HT1080 (cell line): ENCODE measurements at places on chromosomes 4 and X. TPM values are rescaled to one million over a fixed set of nuclear protein-coding genes. Genes with fewer than 3 reads are reported as not detected.

- no peak for DNase-seq
Observed at GRCh38 chr4:55729351-55730279, 90.0 kb upstream of the EXOC1L start.

GRCh38 chr4:79906303-79906702, 166.7 kb downstream of the ANTXR2 start:
- DNase-seq: no peak

- DNase-seq: no peak
Observed at GRCh38 chr4:83109480-83110222, 4.9 kb downstream of the PLAC8 start.

TSC22D3 gene
- total RNA-seq: 5.4 and 8.8 TPM in 2 replicates

- DNase-seq: no peak
Observed at GRCh38 chr4:148373093-148373492, 69.1 kb downstream of the NR3C2 start.

CYLC1 gene
- total RNA-seq: not detected in 2 replicates

DNA sequence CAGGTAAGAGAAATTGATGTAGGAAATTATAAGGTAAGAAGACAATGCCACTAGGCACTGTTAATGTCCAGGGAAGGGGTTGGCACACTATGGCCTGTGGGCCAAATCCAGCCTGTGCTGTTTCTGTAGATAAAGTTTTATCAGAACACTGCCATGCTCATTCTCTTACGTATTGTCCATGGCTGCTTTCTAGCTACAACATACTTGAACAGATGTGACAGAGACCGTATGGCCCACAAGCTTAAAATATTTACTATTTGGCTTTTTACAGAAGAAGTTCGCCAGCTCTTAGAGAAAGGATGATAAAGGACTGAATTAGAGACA, 168.0 kb downstream of the CDS1 start:
- no peak for DNase-seq

DNA sequence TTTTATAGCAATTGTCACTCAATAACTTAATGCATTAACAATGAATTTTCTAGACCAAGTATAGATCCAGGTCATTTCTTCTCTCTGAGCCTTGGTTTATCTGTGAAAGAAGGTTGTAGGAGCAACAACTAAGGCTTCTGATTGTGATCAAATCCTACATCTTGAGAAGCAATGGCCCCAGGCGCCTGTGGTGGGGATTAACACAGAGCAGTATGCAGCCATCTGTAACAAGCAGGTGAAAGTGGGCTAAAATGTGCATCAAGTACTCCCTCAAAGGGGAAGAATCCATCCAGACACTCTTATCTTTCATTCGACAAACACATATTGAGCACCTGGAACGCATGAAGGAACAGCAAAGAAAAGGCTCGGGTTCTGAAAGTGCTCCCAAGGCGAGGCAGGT, 19.1 kb upstream of the SETD7 start:
- DNase-seq: no peak

DNA sequence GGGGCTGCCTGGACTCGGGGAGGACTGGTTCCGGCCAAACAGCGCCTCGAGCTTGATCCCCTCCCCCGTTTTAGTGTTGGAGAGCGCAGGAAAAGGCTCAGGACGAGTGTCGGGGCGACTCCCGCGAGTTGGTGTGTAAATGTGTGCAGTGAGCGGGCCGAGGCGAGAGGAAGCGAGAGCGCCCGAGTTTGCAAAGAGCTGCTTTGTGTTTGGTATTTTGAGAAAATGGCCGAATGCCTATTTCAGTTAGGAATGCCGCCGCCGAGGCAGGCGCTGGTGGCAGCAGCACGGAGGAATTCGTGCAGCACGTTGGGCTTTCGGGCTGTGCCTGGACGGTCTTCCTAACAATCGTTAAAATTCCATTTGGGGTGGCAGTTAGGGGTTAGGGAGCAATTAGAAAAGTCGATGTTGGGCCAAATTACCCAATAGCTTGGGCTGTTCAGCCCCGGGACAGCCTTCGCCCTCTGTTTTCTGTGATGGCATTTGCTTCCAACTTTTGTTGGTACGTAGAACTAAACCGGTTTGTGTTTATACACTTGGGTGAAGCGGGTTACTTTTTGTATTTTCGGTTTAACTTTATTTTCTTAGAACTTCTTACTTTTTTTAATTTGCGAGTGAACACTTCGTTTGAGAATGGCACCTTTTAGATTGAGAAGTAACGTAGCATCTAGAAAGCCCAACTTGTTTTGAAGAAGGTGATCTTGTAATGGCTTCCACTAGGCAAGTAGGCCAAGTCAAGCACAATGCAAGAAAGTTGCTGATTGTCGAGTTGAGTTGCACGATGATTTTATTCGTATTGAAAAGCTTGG, 1.6 kb downstream of the REST start:
- peak; percentile 42 for DNase-seq

FTSJ1 gene
- total RNA-seq: 114 and 123 TPM in 2 replicates

- DNase-seq: no peak
Observed at GRCh38 chrX:47176101-47176740, 17.4 kb upstream of the UBA1 start.

FNIP2 gene
- 8.5 and 10.3 TPM in 2 replicates for total RNA-seq

DNA sequence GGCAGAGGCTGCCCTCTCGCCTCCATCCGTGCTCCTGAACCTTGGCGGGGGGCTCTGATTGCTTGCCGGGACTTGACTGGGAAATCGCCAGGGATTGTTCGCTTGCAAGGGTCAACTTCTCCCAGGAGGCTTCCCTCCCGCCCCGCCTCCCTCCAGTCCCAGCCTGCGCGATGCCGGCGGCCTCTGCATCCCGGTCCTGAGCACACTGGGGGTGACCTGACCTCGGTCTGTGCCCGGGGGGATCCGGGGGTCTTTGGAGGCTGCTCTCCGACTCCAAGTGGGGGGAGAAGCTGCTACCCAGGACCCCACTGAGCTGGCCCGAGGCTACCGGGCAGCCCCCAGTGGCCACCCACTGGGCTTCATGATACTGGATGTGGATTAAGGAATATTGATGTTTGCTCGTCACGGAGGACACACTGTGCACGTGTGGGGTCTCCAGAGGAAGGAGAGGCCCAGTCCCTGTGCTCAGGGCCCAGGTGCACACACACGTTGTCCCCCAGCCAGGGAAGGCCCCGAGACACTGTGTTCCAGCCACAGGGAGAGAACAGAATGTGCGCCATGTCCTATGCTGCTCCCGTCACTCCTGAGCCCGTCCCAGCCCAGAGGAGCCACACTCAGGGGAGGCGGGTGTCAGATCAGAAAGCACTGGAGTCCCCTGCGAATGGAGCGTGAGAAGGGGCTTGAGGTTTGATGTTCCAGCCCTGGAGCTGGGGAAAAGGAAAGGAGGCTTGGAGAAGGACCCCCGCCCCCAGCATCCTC, 55.9 kb upstream of the NKX1-1 start:
- DNase-seq: no peak

DNA sequence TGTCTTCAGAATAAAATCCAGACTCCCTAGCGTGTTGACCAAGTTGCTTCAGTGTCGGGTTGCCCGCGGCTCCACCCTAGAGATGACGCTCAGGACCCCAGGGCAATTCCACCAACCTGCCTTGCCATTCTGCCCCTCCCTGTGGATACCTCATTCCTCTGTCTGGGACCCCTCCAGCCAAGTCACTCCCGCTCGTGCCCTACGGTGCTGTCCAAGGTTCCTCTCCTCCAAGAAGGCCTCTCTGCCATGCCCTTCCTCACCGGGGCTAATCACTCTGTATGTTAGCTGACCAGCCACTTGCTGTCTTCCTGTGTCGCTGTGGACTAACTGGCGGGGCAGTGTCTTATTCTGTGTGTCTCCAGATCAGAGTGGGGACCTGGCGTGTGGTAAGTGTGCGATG, 46.6 kb downstream of the TENM3 start:
- no peak for DNase-seq

DNA sequence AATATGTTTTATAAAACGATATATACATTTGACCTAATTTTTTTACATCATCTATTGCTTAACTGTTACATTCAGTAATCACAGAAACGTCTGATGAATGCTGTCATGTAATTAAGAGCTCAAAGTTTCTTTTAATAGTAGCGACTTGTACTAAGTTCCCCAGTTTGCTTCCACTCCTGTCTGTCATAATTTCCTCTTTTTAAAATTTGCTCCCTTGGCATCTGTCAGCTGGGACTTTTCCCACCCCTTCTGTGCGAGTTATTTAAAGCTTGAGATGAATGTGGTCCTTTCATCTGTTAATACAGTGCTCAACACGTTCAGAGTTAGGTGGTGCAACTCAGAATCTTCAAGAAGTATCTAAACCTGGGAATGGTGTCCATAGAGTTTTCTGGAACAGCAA, 1.2 kb downstream of the RAP1GDS1 start:
- no peak for DNase-seq

- DNase-seq: no peak
Observed at GRCh38 chr4:57098941-57099340, 11.2 kb downstream of the IGFBP7 start.

DNA sequence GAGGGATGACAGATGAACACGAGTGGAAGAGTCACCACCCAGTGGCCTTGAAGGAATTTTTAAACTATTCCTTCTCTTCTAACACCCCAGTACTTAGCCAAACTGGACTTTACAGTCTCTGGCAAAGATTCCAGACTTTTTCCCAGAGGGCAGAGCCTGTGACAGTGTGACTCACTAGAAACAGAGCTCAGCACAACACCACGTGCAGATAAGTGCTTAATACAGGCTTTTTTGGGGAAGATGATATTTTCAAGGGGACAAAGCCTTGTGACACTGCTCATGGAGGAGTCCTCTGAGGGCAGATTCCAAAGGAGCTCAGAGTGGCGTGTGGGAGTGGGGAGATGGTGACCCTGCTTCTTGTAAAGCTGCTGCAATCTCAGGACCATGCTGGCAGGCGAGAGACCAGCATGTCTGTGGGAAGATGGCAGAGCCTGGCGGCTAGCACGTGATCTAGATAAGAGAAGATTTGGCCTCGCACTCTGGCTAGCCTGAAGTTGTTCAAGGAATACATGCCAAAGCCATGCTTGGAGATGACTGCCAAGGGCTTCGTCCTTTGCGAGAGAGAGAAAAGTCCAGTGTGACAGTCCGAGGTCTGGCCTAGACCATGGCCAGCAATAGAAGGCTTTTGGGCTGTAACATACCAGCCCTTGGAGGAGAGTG, 2.4 kb downstream of the RAB33A start:
- DNase-seq: peak; percentile 25

HPF1 gene
- total RNA-seq: 30.9 and 31.7 TPM in 2 replicates

GRCh38 chr4:52157641-52158316, 106.7 kb downstream of the SPATA18 start:
- DNase-seq: peak; percentile 36

MTCP1 gene
- 2.9 and 10.0 TPM in 2 replicates for total RNA-seq

- DNase-seq: no peak
Observed at GRCh38 chr4:4992833-4993232, 26.4 kb downstream of the CYTL1 start.

FAM9C gene
- not detected in 2 replicates for total RNA-seq

GRCh38 chr4:42390622-42391354, 6.5 kb upstream of the SHISA3 start:
- DNase-seq: no peak

DNA sequence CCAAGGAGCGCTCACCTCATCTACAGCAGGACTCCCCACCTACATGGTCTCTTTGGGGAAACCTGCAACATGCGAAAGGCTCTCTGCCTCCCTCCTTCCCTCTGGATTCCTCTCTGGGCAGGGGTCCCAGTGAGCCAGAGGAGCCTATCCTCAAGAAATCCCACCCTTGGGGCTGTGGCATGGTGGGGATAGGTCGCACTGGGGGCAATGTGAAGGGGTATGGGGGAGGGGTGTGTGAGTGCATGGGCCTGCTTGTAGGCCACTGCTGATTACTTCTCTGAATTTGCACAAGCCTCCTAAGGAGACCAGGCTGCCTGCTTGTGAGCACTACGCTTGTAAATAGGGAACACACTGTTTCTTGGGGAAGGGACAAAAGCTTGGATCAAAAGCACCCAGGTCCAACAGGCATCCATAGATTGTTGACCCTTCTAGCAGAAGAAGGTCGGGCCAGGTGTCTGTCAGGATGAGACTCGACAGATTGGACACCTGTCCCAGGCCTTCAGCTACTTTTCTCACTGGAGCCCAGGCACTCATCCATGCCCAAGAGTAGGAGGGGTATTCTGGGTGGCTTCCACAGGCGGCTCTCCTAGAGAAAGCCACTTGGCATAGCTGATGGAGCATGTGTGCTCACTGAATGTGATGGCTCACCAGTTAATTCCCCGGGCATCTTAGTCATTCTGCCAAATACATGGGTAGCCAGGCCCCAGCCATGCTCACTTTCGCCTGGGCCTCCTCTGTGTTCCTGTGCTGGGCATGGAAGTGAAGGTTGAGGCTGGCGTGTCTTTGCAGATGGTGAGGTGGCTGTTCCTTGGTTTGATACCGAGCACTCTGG, 75.0 kb downstream of the NBDY start:
- no peak for DNase-seq

- DNase-seq: peak; percentile 15
Observed at GRCh38 chr4:133464311-133464710, 315.2 kb downstream of the PCDH10 start.

DNA sequence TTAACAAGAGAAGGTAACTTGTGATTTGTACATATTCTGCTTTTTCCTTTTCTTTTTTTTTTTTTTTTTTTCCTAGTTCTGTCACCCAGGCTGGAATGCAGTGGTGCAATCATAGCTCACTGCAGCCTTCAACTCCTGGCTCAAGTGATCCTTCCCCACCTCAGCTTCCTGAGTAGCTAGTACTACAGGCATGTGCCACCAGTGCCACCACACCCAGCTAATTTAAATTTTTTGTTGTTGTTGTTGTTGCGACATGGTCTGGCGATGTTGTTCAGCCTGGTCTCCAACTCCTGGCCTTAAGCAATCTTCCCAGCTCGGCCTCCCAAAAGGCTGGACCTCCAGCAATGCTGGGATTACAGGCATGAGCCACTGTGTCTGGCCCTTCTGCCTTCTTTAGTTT, 1.5 kb upstream of the TACR3 start:
- no peak for DNase-seq

PF4V1 gene
- not detected in 2 replicates for total RNA-seq

MAGEA1 gene
- total RNA-seq: 14.1 and 15.2 TPM in 2 replicates

DNA sequence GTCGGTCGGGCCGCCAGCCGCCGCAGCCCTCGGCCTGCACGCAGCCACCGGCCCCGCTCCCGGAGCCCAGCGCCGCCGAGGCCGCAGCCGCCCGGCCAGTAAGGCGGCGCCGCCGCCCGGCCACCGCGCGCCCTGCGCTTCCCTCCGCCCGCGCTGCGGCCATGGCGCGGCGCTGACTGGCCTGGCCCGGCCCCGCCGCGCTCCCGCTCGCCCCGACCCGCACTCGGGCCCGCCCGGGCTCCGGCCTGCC, 213 bp downstream of the NFKB1 start:
- no peak for DNase-seq

DNA sequence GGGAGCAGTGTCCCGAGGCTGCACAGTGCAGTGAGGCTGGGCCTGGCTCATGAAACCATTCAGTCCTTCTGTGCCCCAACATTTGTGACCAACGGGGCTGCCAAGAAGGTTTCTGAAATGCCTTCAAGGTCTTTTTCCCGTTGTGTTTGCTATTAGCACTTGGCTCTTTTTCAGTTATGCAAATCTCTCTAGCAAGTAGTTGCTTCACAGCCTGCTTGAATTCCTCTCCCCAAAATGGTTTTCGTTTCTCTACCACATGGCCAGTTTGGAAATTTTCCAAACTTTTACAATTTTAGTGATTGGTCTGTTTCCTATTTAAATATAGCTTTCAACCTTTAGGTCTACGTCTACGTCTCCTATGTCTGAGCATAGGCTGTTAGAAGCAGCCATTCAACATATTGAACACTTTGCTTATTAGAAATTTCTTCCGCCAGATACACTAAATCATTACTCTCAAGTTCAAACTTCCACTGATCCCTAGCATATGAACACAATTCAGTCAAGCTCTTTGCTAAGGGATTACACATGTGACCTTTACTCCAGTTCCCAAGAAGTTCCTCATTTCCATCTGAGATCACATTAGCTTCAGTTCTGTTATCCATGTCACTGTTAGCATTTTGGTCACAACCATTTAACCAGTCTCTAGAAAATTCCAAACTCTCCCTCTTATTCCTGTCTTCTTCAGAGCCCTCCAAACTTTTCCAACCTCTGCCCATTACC, 901.8 kb downstream of the GLUD2 start:
- no peak for DNase-seq
